Activated effector memory CD4-positive, alpha-beta T cell treated with anti-CD3 and anti-CD28 coated beads, Interleukin-2, amount 50 U/mL, for 16 hours (primary cell): ENCODE measurements at places on chromosomes 12 and 14.

DNA sequence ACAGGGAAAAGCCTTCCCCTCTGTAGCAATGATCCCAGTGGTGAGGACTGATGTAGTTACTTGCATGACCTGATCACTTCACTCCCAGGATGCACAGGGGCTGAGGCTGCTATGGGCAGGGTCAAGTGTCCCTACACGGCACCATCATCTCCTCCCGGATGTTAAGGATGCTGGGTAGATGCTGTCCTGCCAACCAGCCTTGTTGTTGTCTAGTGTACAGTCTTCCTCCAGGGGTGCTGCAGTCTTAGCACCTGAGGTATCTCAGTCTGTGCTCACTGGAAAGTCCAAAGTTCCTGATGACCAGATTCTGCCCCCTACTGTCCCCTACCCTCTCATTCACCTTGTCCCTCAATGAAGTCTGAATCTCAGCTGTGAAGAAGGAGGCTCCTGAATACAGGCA is 20.1 kb downstream of the CPM start:
- DNase-seq, result no peak

GRCh38 chr12:48901278-48901677 is 24.0 kb downstream of the FKBP11 start:
- DNase-seq, result no peak

- DNase-seq, result no peak
Observed at GRCh38 chr14:72528059-72528862, 365.6 kb downstream of the DPF3 start.

- DNase-seq, result no peak
Observed at GRCh38 chr12:51811203-51812202, 37.0 kb downstream of the FIGNL2 start.

GRCh38 chr14:24190416-24190815 is 1.8 kb upstream of the IPO4 start:
- DNase-seq, result no peak

GRCh38 chr14:42715316-42715715 is 1108.6 kb downstream of the LRFN5 start:
- DNase-seq, result no peak

- DNase-seq, result no peak
Observed at GRCh38 chr12:84165998-84166571, 746.5 kb downstream of the SLC6A15 start.

- DNase-seq, result peak; percentile 78
Observed at GRCh38 chr12:459430-460258, at the start of gene B4GALNT3. TSS of gene B4GALNT3 (plus strand) at chr12:459939. CDS start at chr12:460377, 438 bp downstream.

DNA sequence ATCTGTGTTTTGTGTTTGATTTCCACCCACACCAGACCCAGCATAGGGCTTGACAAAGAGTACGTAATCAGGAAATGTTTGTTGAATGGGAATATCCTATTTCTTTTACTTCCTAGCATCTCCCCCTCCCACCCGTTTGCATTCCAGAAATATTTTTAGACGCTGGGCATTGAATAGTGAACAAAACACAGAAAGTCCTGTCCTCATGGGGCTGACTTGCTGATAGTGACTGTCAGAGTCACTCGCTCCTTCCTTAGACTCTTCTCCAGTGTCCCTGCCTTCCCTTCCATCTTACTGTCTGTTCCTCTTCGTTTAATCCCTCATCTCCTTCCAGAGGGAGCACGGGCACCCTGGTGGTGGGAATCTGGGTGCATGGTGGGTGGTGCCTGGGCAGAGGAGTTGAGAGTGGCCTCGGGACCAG is 53.6 kb downstream of the SLC25A47 start:
- no peak for DNase-seq

DNA sequence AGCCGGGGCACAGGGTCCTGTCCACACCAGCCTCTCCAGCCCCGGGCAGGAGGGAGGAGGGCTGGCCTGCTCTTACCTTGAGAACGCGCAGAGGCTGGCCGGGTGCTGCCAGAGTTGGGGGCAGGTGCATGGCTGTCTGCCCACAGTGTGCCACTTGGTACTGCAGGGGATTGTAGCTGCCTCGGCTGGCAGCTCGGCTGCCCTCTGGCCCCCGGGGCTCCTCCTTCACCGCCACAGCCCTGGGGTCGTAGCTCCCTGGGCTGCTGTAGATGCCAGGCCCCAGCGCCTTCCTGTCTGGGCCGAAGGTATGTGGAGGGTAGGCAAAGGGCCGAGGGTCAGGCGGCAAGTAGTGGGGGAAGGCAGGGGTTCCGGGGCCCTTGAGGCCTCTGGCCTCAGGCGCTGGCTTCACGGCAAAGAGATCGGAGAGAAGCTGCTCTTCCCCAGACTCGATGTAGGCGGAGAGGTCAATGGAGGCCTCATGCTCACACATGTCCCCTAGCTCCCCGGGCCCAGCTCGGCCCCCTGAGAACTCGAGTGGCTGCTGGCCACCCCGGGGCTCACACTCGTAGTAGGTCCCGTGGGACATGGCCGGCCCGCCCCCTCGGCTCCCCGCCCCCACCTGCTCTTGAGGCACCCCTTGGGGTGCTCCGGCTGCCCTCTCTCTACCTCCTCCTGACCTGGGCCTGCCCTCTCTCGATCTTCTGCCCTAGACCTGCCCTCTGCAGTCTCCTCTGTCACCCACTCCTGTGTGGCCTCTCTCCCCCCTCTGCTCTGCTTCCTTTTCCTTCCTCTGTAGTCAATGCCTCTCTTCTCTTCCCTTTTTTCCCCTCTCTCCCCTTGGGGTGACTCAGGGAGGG is at the start of gene CEBPE:
TSS of gene CEBPE (minus strand) at position 750 of the 857 bp plus-strand sequence. CDS start at position 586, 164 bp downstream.
- no peak for DNase-seq

DNA sequence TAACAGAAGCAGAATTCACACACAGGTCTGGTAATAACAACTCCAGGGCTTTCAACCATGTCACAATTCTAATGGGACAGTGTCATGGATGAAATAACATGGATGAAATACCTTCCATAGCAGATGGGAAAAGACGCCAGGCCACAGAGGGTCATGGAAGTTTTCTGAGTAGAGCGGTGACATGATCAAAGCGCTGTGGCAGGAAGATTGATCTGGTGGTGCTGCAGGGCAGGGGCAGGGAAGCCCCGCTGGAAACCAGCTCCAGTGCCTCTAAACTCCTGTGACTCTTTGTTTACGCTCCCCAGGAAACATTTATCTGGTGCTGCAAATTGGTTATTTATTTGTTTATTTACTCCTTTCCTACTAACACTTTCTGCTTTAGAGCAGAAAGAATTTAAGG is 108.3 kb upstream of the HMGA2 start:
- no peak for DNase-seq

GRCh38 chr12:14340371-14340770 is 25.1 kb upstream of the ATF7IP start:
- no peak for DNase-seq

GRCh38 chr12:124564232-124564958 is 3.0 kb downstream of the NCOR2 start:
- no peak for DNase-seq

- DNase-seq, result no peak
Observed at GRCh38 chr12:22631863-22632463, 7.0 kb downstream of the ETNK1 start.

DNA sequence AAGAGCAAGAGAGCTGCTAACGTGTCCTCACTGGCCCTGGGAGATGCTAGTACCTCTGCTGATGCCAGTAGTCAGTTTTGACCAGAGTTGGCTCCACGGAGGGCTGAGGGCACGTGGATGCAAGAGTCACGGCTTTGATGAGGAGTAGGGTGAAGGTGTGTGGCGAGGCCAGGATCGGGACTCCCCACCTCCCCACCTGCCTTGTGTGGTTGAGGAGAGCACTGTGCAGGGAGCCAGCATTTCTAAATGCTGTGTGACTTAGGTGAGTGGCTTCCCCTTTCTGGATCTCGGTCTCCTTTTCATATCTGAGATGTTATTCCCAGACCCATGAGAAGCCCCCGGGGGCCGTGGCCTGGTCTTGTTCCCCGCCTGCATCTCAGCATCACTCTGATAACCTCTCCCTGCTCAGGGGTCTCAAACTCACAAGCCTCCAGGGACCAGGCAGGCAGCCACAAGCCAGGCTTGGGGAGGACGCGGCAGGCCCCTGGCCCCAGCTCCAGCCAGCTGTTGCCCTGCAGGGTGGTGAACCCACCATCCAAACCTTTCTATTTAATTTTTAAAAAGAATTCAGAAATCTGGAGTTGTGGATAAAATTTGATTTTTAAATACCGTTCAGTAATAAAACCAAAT is 32.1 kb downstream of the MVK start:
- DNase-seq, result no peak

- DNase-seq, result peak; percentile 69
Observed at GRCh38 chr12:26122061-26122680, 2.7 kb downstream of the BHLHE41 start.

GRCh38 chr12:53577941-53578352 is 48.2 kb downstream of the ATF7 start:
- no peak for DNase-seq

GRCh38 chr14:61503167-61503801 is 181.9 kb downstream of the PRKCH start:
- peak; percentile 82 for DNase-seq

- DNase-seq, result no peak
Observed at GRCh38 chr12:81759190-81760051, at the start of gene PPFIA2. TSS of gene PPFIA2 (minus strand) at chr12:81759350.

GRCh38 chr12:15971211-15971610 is 60.1 kb downstream of the DERA start:
- no peak for DNase-seq

GRCh38 chr14:91911474-91912032 is 35.9 kb downstream of the FBLN5 start:
- DNase-seq, result peak; percentile 67

- no peak for DNase-seq
Observed at GRCh38 chr14:72613231-72613974, 280.5 kb downstream of the DPF3 start.

GRCh38 chr14:101174522-101174838 is 271.0 kb upstream of the RTL1 start:
- no peak for DNase-seq

DNA sequence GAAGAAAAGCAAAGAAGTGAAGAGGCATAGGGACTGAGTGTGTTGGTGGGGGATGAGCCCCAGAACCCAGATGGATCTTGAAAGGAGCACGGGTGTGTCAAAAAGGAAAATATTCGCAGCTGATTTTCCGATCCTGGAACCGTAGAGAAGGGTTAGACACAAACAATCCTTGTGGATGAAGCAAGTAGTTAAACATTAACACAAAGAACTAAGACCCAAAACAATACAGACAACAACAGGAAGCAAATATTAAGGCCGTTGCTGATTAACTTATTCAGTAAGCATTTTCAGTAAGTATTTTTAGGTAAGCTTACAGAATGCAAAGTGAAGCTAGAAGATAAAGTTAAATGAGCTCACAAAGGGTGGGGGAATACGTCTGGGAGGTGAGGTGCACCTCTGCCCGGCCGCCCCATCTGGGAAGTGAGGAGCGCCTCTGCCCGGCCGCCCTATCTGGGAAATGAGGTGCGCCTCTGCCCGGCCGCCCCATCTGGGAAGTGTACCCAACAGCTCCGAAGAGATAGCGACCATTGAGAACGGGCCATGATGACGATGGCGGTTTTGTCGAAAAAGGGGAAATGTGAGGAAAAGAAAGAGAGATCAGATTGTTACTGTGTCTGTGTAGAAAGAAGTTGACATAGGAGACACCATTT is 62.8 kb upstream of the PRB2 start:
- DNase-seq, result no peak

DNA sequence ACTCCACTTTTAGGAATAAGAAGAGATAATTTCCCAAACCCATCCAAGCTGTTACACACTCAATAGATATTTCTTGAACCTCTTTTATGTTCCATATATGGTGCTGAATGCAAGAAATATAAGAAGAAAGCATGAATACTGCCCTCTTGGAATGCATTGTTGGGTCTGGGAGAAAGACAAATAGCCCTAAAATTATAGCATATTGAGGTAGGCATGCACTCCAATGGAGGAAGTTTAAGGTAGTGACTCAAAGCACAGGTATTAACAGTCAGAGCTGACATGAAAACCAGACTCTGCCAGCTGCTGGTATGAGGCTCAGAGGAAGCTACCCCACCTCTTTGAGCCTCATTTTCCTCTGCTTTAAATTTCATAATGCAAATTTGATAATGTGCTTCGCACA is 261.3 kb upstream of the NOS1 start:
- no peak for DNase-seq

GRCh38 chr14:21822109-21822508 is 148.5 kb upstream of the OR4E1 start:
- DNase-seq, result no peak

- DNase-seq, result no peak
Observed at GRCh38 chr12:19220205-19220604, 90.7 kb downstream of the PLEKHA5 start.

DNA sequence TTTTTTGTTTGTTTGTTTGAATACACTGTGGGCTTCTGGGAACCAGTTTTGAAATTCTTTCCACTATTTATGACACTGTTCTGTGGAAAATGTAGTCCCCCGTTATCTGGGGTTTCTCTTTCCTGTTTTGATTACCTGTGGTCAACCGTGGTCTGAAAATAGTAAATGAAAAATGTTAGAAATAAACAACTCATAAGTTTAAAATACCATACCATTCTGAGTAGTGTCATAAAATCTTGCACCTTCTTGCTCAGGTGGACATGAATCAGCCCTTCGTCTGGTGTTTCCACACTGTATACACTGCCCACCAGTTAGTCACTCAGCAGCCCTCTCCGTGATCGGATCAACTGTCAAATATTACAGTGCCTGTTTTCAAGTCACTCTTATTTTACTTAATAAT is 5.1 kb upstream of the PAPOLA start:
- no peak for DNase-seq

- no peak for DNase-seq
Observed at GRCh38 chr12:20810487-20810886, at the start of gene SLCO1B3. TSS of gene SLCO1B3 (plus strand) at chr12:20810705. CDS start at chr12:20815739, 5,034 bp downstream.

- no peak for DNase-seq
Observed at GRCh38 chr14:100246809-100247428, 8.0 kb downstream of the YY1 start.

DNA sequence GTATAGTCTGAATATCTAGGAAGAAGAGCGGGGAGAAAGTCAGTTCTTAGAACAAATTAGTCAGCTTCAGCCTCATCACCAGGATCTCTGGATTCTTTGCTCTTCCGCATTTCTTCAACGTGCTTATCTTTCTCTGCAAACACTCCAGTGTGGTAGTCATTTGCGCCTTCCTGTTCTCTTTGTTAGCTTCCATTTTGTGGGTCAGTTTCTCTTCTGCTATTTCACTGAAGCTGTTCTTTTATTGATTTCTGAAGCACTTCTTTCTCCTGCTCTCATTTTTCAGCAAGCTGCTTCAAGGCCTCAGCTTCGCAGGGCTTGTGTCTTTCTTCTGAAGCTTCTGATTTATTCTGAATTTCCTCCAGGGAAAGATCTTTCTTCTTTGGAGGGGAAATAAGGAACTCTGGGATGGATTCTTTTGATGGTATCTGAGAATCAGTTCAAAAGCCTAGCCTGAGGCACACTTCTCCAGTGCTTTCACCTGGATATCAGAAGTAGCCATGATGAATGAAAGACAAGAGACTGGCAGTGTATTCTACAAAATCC is 13.5 kb downstream of the AMN1 start:
- no peak for DNase-seq
